ENCODE measurements at places on chromosomes 1 and 21.

DNA sequence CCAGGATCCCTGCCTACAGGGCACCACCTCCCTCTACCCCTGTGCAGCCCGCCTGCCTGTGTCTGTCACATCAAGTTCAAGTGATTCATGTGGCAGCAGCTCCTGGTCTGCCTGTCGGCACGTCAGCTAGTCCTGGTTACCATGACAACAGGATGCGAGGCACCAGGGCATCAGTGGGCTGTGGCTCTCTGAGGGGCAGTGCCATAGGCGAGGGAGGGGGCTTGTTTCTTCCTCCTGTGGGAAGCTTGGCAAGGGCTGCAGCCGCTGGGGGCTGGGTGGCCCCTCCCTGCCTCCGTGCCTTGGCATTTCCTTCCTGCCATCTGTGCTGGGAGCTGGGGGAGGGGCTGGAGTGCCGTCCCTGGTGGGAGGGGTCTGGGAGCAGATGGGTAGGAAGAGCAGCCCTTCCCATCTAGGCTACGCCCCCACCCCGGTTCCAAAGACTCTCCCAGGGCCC is 43.1 kb downstream of the FOXO6 start:
- no peak for DNase-seq

- no peak for DNase-seq
Measured at GRCh38 chr1:70299472-70299871, 55.0 kb downstream of the ANKRD13C start.

- DNase-seq = no peak
Measured at GRCh38 chr1:116983112-116983511, 18.4 kb upstream of the CD101 start.

DNA sequence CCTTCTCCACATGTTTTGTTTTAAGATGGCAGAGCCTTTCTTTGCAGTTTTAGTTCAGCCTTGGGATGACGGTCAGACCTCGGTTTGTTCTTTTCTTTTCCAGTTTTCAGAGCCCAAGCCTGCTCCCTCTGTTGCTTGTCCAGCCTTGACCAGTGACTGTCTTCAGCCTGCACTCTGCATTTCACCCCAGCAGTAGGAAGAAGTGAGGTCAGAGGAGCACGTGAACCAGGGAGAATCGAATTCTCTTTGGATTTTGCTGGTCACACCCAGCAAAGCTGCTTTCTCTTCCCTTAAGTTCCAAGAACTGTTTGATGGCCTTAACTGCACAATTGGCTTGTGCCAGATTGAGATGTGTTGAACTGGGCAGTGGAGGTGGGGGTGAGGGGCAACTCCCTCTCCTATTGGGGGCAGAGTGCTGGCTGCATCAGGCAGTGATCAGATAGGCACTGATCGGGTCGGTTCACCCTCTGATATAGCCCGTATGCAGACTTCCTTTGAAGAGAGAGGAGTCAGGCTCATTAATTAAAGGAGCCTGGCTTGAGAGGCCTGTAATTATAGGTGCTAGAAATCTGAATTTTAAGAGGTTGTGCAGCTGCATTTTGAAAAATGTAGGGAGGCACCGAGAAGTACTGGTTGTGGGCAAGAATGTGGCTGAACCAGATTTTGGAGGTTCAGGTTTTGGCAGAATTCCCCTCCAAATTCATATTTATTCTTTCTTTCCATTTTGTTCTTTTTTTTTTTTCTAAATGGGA is 42.4 kb downstream of the PEX14 start:
- DNase-seq = no peak

GRCh38 chr1:201143726-201144635 is 10.3 kb downstream of the TMEM9 start:
- no peak for DNase-seq

- no peak for DNase-seq
Measured at GRCh38 chr1:79501153-79501552, 494.6 kb upstream of the ADGRL4 start.

DNA sequence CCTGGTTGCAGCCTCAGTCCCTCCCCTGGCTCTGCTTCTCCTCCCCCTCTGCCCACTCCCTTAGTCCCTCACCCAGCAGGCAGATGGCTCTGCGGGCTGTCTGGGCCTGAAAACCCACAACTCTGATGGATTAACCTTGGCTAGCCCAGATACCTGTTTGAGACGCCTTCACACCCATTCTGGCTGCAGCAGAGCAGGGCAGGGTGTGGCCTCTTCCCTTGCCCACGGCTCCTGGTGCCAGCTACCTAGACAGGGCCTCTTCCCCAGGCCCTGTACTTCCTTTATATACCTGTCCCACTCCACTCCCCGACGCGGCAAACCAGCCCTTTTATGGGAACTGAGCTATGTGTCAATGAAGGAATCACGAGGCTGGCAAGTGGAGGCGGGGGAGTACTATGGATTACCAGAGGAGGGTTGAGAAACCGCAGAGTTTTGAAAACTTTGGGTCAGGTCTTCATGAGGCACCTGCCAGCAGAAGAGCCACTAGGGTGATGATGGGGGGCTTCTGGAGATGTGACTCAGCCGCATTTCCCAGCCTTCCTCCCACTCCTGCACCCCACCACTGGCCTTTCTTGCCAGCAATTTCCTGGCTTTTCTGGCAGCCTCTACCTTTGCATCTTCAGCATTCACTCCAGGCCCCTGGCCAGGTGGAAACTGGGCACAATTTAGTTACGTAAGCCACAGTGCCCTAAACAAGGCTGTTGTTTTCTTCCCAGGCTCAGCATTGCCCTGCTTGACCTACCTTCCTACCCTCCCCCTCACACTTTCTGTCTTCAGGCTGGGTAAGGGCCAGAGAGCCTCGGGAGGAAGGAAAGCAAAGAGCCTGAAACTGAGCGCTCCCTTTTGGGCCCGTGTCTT is at the start of gene CHI3L1:
TSS of gene CHI3L1 (minus strand) at position 259 of the 858 bp plus-strand sequence. CDS start at position 178, 81 bp downstream.
- DNase-seq = no peak

DNA sequence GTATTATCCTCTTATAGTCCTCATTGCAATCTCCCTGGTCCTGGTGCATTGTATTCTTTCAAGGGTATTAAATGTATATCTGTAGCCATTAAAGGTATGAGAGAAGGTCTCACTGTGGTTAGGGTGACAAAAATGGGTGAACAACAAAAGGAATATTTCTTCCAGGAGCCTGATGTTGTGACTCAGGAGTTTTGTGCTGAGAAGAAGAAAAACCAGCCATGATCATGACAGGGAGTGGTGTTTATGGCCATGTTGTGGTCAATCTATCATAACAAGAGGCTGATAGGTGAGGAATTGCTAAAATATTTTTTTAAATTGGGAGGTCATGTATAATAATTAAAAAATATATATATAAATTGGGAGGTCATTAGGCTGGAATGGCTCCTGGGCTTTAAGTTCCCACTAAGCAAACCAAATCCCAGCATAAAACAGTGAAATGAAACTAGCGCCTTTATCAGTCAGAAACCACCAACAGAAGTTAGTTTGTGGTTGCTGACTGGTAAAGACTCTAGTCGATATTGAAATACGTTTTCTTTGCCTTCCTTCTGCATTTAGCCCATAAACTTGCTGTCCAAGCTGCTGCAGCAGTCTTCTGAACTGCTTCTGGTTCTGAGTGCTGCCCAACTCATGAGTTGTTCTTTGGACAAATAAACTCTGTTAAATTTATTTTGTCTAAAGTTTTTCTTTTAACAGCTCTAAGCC is 60.3 kb downstream of the TBX19 start:
- no peak for DNase-seq

DNA sequence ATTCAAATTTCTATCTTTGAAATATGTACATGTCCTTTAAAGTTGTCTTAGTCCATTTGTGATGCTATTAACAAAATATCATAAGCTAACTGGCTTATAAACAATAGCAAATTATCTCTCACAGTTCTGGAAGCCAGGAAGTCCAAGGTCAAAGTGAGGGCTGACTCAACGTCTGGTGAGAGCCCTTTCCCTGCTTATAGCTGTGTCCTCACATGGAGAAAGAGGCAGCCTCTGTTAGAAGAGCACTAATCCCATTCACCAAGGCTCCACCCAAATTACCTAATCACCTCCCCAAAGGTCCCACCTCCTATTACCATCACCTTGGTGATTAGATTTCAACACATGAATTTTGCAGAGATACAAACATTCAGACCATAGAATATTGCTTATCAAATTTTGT is 450.1 kb upstream of the BEND5 start:
- no peak for DNase-seq

DNA sequence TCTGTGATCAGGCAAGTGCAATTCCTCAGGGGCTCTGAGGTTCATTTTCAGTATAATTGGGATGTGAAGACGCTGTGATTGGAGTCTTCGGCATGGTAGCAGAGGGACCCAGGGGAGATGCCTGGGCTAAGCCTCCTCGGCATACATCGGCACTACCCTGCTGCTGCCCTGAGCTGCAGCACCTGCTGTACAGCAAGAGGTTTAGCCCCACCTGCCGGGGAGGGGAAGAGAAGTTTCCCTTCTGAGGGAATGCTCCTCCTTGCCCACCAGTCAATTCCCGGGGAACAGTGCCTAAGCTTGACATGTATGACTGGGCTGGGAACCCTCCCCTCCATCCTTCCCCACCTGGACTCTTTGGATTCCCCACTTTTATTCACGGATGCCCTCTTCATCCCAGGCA is 24.9 kb downstream of the CNIH3 start:
- DNase-seq = no peak

- DNase-seq = no peak
Measured at GRCh38 chr1:117128323-117129079, 7.0 kb upstream of the TRIM45 start.

DNA sequence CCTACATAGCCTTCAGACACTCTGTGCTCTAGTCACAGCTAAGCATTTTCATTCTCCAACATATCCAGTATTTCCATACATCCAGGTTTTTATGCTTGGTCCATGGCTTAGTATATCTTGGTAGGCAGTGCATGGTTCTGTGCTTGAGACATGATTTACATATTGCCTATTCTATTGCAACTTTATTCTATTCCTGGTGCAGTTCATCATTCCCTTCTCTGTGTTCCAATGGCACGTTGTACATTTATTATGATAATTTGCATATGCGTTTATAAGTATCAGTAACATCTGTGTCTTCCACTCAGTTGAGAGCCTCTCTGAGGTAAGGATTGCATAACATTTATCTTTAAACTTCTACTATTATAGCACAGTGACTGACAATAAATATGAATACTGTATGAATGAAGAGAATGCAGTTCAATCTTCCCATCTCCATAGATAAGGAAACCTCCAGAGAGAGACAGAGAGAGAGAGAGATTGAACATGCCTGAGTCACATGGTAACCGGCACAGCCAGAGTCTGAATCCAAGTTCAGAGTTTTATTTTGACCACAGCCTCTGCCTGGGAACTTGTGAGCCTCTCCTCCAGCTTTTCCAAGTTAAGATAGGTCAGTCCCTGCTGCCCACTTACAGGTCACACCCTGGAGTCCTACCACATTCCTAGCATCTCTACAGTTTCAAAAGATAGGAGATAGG is 41.5 kb downstream of the PLPPR5 start:
- peak; percentile 45 for DNase-seq

DNA sequence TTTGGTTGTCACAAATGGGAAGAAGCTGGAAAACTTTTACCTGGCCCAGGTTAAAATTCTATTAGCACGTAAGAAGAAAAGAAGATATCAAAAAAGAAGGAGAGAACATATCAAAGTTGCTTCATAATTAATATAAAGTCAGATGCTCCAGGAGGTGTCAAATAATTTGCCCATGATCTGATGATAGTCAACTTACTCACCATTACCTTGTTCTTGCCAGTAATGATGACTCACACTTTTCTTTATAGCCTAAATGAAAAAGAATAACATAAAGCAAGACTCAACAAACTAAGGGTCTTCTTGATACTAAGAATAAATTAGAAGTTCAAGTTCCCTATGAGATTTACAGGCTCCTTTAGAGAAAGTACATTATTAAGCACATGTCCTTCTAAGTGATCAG is 580.4 kb downstream of the TTLL7 start:
- no peak for DNase-seq

GRCh38 chr1:85174503-85174902 is 26.3 kb downstream of the SYDE2 start:
- DNase-seq = no peak

DNA sequence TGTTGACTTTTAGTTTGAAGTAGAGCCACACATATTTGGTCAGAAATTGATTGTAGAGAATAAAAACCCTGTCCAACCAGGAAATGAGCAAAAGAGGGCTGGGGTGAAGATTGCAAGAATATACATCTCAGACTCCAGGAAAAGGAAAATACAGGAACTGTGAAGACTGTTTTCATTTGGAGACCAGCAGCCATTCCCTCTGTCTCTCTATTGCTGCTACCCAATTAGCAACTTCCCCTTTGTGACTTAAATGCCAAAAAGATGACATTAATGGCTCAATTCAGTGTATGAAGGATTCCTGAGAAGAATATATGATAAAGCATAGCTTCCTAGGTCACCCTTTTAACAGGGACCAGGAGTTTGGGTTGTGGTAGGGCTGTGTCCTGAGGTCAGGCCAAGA is 31.6 kb upstream of the CEP350 start:
- no peak for DNase-seq

DNA sequence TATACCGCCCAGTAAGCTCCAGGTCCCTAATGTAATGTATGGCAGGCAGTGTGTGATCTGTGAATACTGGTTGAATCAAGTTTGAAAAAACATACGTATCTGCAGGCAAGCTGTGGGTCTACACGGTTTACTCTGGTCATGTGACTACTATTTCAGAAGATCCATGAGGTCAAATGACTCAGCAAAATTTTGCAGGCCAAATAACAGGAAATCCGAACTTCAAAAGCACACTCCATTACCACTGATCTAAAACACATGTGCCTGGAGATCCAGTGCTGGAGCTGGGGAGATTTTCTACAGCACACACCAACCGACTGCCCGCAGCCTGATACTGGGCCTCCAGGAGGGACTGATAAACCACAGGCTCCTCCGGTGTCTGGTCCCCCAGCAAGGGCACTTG is 64.5 kb upstream of the SLC44A3 start:
- peak; percentile 89 for DNase-seq

DNA sequence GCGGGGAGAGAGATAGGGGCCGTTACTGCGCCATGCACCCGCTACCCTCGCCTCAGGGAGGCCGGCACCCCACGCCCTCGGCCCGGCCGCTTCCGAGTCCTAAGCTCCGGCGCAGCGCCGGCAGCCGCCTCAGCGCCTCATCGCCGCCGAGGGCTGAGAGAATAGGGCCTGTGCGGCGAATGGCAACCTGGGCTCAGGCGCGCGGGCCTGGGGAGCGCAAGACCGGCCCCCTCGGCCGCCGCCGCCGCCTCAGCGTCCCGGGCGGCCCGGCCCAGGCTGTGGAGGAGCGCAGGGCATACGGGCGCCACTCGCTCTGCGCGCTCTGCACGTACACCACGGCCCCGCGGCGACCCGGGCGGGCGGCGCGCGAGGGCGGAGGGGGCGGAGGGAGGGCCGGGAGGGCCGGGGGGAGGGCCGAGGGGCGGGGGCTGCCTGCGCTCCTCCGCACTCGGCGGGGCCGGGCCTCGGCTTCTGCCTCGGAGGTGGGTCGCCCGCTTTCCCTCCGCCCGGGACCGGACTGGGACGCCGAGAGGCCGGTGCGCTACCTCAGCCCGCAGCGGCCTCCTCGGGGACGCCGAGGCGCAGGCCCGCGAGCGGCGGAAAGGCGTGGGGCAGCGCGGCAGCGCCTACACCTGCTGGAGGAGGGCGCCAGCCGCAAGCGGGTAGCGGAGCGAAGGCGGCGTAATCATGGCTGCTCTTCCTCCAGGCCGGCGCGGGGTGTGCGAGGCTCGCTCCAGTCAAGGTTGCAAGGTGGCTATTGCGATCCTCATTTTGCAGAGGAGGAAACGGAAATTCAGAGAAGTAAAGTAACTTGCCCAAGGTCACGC is at the start of gene EGLN1:
TSS of gene EGLN1 (minus strand) at position 317 of the 827 bp plus-strand sequence. CDS start 399 bp downstream, outside the sequence.
- DNase-seq = peak; percentile 67

All from non-pigmented ciliary epithelial cell (primary cell).